ENCODE measurements at places on chromosomes 7 and 10.

DNA sequence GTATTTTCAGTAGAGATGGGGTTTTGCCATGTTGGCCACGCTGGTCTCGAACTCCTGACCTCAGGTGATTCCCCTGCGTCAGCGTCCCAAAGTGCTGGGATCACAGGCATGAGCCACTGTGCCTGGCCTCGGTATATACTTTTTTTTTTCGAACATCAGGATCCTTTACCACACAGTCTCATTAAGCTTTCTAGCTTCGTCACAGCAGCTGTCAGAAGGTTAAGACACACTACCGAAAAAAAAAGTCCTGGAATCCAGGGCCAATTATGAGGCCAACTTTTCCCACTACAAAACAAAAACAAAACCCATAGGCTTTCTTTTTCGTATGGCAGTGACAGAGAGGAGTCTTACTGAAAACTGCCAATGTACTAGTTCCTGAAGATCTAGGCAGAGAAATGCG is 30.7 kb downstream of the ZC3HC1 start:
- DNase-seq = no peak

DNA sequence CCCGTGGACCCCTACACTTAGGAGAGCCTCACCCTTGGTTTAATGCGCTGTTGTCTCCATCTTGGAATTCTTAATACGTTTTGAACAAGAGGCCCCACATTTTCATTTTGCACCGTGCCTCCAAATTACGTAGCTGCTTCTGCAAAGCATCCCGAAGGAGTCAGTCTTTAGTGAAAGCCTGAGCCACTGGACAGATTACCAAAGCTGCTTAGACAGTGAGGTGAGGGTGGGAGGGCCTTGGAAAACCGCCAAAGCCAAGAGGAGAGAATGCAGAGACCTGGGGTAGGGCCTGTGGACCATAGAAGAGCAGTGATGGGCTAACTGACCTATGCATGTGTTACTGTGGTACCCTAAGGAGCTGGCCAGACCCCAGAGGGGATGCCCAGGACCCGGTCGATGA is 4.2 kb upstream of the TCAF1 start:
- no peak for DNase-seq

DNA sequence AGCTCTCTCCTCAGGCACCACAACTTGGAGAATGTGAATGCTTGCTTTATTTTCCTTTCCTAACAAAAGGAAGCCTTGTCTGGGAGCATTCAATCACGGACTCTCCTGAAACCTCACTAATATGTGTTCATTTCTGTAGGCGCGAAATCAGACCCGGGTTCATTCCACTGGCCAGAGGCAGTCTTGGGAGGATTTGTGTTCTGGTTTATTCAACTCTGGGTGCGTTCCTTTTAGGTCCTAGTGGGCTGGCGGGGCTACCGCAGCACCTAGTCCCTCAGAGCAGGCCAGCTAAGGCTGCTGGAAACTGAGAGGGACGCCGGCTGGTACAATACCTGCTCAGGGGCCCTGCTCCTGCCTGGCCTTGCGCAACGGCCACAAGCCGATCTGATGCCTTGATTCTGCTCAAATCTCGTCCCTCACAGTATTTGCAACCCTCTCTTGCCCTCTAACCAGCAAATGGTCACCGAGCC is 7.5 kb downstream of the HOXA4 start:
- DNase-seq = no peak

DNA sequence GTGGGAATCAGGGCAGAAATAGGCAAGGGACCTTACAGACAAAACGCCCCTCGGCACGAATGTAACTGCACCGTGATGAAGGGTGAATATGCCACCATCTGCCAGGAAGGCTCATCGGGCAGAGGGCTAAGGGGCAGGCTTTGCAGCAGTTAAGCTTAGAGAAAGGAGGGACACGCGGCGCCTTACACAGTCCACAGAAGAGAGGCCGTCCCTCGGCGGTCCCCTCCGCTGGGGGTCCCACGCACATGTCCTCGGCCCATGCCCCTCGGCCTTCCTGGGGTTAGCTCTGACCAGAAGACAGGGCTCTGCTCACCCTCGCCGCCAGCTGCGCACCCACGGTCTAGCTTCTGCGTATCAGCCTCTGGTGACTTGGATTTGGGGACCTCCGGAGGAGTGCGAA is 141.1 kb downstream of the DYNC2I1 start:
- no peak for DNase-seq

- DNase-seq = no peak
Observed at GRCh38 chr10:85545874-85546273, 820.7 kb downstream of the GRID1 start.

- DNase-seq = no peak
Observed at GRCh38 chr7:37488163-37488764, 39.6 kb upstream of the ELMO1 start.

DNA sequence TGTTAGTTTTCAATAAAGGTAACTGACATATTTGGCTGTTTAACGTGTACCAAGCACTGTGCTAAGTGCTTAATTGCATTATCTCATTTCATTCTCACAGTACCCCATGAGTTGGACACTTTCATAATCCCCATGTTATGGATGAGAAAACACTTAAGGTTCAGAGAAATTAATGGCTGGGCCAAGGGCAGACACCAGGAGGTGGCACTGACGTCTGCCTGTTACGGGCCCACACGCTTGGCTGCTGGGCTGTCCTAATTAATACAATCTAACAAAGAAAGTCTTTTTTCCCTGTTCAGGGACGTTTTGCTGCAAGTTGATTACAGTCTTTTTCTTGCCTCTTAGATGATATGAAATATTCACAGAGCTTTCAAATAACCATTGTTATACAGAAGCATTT is 16.1 kb downstream of the DYDC2 start:
- DNase-seq = no peak

GRCh38 chr7:106679153-106679931 is 18.4 kb upstream of the CCDC71L start:
- DNase-seq = no peak

- no peak for DNase-seq
Observed at GRCh38 chr10:78664929-78665553, 403.7 kb upstream of the ZMIZ1 start.

- no peak for DNase-seq
Observed at GRCh38 chr7:120456699-120457098, 183.7 kb downstream of the KCND2 start.

GRCh38 chr10:90417476-90418210 is 440.2 kb downstream of the HTR7 start:
- DNase-seq = no peak

GRCh38 chr7:113444261-113444660 is 325.9 kb upstream of the SMIM30 start:
- DNase-seq = no peak

- no peak for DNase-seq
Observed at GRCh38 chr10:78139341-78139740, 105.7 kb downstream of the RPS24 start.

DNA sequence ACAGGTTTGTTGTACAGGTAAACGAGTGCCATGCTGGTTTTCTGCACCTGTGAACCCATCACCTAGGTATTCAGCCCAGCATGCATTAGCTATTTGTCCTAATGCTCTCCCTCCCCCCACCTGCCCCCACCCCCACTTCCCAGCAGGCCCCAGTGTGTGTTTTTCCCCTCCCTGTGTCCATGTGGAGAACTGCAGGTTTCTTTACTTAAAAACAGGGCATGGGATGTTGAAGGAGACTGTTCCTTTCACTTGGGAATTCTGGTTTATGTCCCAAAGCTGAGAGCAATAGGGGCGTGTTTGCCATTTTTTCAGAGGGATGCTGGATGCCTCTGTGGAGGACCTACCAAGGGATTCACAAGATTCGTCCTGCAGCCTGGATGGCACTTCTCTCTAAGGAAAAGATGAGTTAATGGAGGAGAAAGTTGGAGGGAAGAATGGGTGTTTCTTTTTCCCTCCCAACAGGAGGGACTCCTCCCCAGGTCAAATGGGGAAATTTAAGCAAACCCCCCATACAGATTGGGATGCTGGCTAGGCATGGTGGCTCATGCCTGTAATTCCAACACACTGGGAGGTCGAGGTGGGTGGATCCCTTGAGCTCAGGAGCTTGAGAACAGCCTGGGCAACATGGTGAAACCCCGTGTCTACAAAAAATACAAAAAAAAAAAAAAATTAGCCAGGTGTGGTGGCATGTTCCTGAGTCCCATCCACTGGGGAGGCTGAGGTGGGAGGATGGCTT is 136.0 kb downstream of the GALNT17 start:
- DNase-seq = no peak

- no peak for DNase-seq
Observed at GRCh38 chr7:81410471-81411117, 359.3 kb downstream of the HGF start.

- no peak for DNase-seq
Observed at GRCh38 chr10:124173298-124173900, 80.0 kb upstream of the CHST15 start.

- no peak for DNase-seq
Observed at GRCh38 chr10:4685491-4685890, 140.5 kb upstream of the AKR1E2 start.

GRCh38 chr7:138350701-138351357 is 109.2 kb upstream of the TRIM24 start:
- no peak for DNase-seq

DNA sequence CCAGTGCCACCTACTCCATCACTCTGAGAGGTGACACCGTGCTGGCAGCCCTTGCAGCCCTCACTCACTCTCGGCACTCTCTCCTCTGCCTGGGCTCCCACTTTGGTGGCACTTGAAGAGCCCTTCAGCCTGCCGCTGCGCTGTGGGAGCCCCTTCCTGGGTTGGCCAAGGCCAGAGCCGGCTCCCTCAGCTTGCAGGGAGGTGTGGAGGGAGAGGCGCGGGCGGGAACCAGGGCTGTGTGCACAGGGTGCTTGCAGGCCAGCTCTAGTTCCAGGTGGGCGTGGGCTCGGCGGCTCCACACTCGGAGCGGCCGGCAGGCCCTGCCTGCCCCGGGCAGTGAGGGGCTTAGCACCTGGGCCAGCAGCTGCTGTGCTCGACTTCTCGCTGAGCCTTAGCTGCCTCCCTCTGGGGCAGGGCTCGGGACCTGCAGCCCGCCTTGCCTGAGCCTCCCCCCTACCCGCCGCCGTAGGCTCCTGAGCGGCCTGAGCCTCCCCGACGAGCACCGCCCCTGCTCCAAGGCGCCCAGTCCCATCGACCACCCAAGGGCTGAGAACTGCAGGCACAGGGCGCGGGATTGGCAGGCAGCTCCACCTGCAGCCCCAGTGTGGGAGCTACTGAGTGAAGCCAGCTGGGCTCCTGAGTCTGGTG is 48.7 kb upstream of the SLC35G1 start:
- DNase-seq = no peak

GRCh38 chr10:82091413-82091812 is 216.4 kb downstream of the NRG3 start:
- no peak for DNase-seq

DNA sequence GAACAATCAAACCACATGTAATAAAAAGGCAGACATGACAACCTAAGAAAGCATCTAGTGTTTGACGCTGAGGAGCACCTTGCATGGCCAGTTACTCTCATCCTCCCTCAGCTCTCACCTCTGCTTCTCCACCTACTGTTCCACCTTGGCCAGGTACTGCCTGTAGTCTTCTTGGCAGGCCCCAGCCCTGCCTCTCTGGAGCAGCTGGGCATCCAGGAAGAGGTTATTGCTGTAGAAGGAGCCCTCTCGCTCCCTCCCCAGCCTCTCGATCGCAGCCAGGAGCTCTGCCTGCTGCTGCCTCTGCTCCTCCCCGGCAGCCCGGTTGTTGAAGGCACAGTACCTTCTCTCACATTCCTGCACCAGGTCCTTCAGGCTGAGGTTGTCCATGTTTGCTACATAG is 9.7 kb downstream of the GIMAP5 start:
- DNase-seq = no peak

DNA sequence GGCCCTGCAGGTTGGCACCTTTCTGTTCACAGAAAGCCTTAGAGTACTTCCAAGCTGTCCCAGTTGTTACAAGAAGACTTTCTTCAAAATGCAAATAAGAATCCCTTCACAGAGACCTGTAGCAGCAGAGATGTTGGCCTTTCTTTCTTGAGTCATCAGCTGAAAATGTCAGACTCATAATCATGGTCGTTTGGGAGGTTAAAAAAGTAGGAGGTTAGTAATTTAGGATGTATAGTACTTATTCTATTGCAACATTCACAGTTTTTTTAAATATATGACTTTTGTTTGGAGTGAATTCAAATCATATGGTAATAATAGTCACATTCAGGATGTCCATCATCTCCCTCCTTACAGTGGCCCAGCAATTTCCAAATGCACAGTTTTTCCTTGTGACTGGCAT is 223.9 kb upstream of the GLI3 start:
- no peak for DNase-seq

- no peak for DNase-seq
Observed at GRCh38 chr7:2869981-2870380, 25.9 kb upstream of the GNA12 start.

DNA sequence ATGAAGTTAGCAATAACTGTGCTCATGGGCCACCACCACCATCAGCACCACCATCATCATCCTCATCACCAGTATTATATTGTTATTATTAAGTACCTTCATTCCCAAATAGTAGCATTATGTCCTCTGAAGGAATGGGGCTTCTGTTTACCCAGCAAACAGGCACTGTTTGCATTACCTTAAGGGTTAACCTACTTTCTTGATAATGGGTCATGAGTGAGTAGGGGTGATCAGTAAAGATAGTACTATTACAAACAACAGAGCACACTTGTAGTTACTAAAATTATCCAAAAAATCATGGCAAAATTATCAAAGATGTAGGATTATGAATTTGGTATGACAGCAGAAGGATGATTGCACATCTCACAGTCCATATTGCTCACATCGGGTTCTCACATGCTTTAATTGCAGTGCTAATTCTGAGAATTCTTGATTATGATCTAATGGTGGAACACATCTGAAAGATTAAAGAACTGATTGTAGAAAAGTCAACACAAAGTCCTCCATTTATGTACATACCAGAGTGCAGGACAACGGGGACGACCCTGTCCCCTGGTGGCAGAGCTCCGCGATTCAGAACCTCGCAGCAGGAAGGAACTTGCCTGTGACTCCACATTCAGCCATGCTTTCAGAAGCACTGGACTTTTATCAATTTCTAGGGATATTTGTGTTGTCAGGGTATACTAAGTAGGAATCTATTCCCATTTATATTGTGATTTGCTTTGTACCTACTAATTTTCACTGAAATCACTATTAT is 31.0 kb downstream of the PDE1C start:
- DNase-seq = no peak

GRCh38 chr7:1412322-1413261 is 46.7 kb downstream of the MICALL2 start:
- DNase-seq = peak; percentile 97

- DNase-seq = no peak
Observed at GRCh38 chr7:67406976-67407375, 410.3 kb downstream of the TYW1 start.

- DNase-seq = no peak
Observed at GRCh38 chr10:122051609-122052385, 62.8 kb downstream of the TACC2 start.

DNA sequence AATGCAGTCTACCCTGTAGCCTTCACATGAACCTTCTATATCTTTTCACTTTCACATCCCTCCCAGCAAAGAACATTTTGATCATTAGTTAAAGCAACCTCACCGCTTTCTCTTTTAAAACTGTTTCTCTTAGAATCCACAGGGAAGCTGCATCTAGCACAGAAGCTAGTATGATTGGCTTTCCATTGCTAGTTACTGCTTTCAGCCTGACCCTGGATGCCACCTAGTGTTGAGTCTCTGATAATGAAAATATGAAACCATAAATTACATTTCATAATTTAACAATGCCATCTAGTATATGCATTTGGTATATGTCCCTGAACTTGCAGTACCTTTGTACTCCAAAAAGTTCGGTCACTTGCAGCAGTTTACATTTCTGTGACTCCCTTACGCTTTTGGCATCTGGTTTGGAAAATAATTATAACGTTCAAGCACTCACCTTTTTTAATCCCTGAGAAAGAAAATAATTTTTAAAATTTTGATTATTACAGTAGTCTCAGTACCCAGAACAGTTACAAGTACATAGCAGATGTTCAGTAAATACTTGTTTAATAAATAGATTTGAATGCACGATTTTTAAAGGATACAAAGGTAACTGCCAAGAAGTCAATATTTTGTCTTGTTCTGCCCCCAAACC is 22.7 kb downstream of the CISD1 start:
- no peak for DNase-seq
